ENCODE measurements at places on chromosomes 2 and 18.

GRCh38 chr2:76316691-76317090, 606.0 kb upstream of the GCFC2 start:
- DNase-seq, result no peak

DNA sequence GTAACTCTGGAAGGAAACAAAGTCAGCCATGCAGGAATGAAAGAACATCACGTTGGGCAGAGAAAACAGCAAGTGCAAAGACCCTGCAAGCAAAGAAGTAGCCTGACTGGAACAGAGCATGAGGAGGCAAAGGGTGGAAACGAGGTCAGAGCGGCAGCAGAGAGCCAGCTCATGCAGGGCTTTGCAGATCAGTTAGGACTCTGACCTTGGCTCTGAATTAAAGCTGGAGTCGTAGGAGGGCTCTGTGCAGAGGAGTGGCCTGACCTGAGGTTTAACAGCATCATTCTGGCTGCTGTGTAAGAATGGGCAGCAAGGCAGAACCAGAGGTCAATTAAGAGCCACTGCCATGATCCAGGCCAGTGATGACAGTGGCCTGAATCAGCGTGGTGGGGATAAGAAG, 220.7 kb downstream of the PRKCE start:
- no peak for DNase-seq

DNA sequence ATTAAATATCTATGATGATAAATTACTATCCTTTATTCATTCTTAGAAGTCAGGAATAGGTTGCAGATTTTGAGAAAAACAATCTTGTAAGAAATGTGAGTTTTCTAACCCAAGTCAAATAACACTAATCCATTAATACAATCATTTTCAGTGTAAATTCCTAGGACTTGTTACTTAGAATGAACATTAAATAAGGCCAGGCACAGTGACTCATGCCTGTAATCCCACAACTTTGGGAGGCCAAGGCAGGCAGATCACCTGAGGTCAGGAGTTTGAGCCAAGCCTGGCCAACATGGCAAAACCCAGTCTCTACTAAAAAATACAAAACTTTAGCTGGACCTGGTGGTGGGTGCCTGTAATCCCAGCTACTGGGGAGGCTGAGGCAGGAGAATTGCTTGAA, 45.8 kb upstream of the CDKL4 start:
- DNase-seq, result no peak

GRCh38 chr18:35776473-35776872, 194.9 kb downstream of the GALNT1 start:
- no peak for DNase-seq

DNA sequence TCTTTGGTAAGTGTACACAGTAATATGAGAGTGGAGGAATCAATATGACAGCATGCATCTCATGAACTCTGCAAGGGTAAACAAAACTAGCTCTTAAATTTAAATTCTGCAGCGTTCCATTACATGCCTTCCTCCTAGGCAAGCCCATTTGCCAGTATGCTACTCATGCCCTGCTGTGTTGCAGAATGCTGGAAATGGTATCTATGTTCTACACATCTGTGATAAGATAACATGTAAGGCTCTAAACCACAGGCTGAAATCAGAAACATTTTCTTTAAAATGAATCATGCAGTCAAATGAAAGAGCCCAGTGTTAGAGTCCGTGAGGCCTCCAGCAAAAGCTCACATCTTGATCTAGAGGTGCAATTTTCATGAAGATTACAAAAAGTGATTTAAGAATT, 112.8 kb upstream of the FN1 start:
- no peak for DNase-seq

DNA sequence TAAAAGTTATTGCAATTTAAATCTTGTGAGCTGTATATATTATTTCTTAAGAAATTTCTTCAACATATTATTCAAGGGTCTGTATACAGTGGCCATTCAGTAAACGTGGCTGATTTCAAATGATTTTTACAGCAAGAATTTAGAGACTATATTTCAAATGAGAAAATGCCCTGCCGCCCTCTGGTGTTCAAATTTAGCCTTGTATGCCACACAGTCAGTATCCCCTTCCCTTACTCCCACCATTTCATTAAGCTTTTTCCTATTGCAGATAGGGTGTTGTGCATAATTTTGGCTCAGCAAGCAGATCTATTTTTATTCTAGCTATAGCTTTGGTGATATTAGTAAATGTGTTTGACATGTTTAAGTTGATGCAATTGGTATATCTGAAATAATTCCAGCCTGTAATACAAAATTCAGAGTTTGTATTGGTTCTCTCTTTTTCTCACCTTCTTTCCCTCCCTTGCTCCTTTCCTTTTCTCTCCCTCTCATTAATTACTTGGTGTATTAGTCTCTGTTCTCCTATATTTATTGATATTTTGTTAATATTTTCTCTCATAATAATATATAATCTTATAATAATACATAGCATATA, 22.8 kb upstream of the SCN7A start:
- peak; percentile 6 for DNase-seq

- no peak for DNase-seq
Observed at GRCh38 chr18:49859021-49859359, 45.7 kb upstream of the ACAA2 start.

- DNase-seq, result peak; percentile 57
Observed at GRCh38 chr2:73385504-73386341, at the start of gene ALMS1. Gene ALMS1, plus strand, starts transcription at chr2:73385836. Its CDS starts 33 bp downstream, at chr2:73385869.

DNA sequence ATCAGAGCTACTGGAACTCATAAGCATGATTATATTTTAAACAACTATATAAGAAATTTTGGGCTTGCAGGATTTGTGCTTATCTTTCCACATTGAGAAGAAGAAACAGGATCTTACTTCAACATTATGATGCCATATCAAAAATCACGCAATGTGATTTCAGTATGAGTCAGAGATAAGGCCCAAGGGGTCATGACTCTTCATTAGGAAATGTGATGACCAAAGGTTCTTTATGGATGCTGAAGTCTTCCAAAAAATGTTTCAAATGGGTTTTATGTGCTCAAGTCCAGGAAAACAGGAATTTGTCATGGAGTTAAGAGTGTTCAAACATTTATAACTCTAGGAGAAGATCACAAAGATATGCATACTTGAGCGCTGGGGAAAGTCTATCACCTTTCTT, 7.8 kb upstream of the SERPINB2 start:
- DNase-seq, result no peak

DNA sequence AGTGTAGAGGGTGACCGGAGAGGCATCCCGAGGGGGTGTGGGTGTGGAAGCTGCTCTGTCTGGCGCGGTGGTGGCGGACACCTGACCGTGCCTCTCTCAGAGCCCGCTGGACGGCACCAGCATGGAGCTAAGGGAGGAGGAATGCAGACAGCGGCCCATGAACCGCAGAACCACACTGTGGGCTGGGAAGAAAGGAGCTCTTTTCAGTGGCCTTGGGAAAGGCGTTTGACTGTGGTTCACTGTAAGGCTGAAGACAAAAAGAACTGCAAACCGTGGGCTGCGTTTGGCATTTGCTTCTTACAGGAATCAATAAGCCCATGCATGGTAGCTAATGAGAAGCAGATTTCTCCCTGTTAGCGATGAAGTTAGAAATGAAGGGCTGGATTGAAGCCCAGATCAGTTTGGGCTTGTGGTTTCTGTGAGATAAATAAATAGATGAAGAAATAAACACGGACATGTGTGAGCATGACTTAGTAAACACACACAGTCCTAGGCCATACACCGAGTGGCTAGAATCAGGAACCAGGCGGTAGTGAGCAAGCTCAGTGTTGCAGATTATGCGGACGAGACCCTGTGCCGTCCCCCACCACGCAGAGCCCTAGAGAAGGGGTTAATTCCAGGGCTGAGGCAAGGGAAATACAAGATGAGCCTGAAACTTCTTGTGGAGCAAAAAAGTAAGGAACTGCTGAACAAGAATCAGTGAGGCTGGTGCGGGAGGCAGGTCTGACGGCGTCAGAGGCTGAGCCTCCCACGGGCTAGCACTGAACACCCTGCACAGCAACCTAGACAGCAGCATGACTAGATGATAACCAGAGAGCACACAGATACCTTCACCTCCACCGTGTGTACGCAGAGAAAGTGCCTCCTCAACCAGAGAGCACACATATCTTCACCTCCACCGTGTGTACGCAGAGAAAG, 29.3 kb upstream of the NFATC1 start:
- DNase-seq, result no peak

GRCh38 chr2:187499941-187500532, 52.0 kb upstream of the CALCRL start:
- DNase-seq, result no peak

DNA sequence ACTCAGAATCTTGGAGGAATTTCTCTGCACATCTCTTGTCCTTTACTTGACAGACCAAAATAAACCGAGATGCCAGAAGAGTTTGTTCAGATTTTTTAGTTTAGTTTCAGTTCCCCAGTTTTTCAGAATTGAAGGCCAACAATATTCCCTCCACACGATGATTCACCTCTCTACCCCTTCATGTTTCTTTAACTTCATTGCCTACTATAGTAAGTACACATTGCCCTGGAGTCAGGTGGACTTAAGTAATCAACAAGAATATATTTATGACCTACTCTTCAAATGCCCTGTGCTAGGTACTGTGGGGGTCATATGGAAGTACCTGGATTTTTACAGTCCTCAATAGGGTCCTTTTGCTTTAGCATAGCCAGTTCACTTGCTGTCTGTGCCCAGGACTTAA, 79.6 kb upstream of the CTLA4 start:
- DNase-seq, result no peak

DNA sequence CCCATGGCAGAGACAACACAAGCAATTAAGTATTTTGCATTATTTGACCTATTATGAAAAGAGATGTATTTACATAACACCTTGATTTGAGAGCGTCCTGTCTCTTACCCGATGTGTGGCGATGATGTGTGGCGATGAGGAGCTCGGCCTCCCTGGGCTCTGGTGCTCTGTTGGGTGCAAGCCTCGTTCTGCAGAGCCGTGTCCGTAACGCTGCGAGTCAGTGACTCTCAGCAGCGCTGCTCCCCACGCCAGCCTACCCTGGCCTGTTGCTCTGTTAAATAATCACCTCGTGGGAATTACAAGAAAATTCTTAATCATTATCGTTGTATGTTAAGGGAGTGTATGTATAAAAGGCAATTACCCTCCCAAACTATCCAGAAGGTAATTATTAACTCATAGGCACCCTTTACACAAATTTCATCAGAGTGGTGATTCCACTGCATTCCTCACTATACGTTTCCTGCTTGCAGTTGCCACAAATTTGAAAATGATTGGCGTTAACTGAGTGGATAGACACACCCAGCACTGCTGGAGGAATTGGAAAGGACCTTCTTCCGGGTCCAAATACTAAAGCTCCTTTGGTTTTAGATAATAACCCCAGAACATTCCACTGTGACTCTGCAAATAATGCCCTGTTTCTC, 52.0 kb upstream of the NFATC1 start:
- DNase-seq, result no peak

DNA sequence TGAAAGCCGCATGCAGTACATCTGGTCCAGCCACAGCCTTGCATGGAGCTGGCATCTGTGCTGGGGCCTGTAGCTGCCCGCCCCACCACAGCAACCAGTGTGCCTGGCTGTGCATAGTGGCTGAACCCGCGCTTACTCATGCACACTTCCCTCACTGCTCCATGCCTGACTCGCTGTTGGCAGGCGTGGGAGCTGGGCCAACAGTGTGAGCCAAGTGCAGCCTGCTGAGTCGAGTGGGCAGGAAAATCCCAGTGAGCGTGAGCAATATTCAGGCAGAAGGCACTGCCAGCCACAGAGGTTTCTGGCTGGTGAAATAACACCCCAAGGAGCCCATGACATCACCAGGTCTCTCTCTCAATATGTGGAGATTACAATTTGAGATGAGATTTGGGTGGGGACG, 1674.1 kb upstream of the TMEFF2 start:
- DNase-seq, result no peak

- DNase-seq, result no peak
Observed at GRCh38 chr18:8994603-8995002, 107.9 kb upstream of the NDUFV2 start.

- DNase-seq, result no peak
Observed at GRCh38 chr2:45154606-45155155, 145.4 kb upstream of the SIX2 start.

DNA sequence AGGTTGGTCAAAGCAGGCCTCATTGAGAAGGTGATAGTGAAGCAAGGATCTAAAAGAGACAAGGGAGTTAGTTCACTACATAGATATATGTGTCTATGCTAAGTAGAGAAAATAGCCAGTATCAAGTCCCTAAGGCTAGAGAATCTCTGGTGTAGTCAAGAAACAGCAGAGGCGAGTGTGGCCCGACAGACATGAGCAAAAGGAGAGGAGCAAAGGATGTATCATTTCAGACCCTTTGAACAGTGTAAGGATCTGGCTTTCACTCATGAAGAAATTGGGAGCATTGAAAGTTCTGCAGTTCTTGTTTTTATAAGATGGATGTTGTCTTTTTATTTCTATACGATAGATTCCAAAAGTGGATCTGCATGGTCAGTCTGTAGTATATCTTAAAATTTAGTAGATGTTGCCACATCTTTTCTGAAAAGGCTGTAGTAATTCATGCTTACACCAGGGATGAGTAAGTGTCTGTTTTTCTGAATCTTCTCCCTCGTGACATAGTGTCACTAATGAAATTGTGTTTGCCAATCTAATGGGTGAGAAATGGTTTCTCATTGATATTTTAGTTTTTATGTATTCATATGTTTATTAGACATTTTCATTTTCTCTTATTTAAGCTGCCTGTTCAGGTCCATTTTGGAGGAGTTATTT, 18.8 kb downstream of the SP100 start:
- no peak for DNase-seq

- DNase-seq, result no peak
Observed at GRCh38 chr2:107340955-107341354, 455.0 kb upstream of the ST6GAL2 start.

GRCh38 chr2:215537611-215538010, 101.7 kb upstream of the FN1 start:
- no peak for DNase-seq

- no peak for DNase-seq
Observed at GRCh38 chr2:224328798-224329197, 73.1 kb downstream of the FAM124B start.

DNA sequence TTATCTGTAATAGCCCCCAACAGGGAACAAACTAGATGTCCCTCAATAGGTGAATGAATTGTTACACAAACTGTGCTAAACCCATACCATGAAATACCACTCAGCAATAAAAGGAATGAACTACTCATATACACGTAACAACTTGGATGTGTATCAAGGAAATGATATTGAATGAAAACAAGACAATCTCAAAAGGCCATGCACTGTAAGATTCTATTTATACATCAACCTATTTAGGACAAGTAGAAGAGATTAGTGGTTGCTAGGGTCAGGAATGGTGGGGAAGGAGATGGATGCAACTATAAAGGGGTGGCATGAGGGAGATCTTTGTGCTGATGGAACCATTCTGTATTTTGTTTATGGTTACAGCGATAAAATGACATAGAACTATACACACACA, 47.1 kb downstream of the KANSL3 start:
- DNase-seq, result no peak

- no peak for DNase-seq
Observed at GRCh38 chr2:197675711-197676188, 363 bp upstream of the RFTN2 start.

GRCh38 chr2:223782629-223783028, 54.8 kb downstream of the AP1S3 start:
- DNase-seq, result no peak

DNA sequence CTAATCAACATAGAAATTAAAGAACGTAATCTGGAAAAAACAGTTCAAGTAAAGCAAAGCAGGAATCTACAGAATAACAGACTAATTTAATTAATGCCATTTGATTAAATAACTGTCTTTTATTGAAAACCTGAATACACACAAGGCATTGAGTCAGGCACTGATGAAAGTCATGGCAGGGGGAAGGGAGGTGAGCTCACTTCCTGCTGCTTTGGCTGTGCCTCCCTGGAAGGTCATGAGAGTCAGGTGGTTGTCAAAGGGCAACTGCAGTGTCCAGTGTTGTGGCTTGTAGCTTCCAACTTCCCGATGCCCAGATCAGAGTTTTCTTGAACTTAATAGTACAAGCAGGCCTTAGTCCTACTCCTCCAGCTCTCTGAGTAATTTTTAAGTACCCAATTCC, 180.9 kb downstream of the PID1 start:
- no peak for DNase-seq

Measured in NCI-H524 treated with DMSO at 0.1 percent for 48 hours (cell line).